T follicular helper cell (primary cell): ENCODE measurements at places on chromosomes 16 and 17.
A peak's percentile ranks its signal among the peaks of the same experiment; 100 is the strongest.

GRCh38 chr16:11252482-11252931 lies 3.5 kb downstream of the SOCS1 start:
- DNase-seq, result no peak

GRCh38 chr17:56934280-56934679 lies 20.4 kb upstream of the TRIM25 start:
- DNase-seq, result no peak

GRCh38 chr16:9836118-9836736 lies 346.0 kb downstream of the GRIN2A start:
- no peak for DNase-seq

GRCh38 chr17:1764284-1764683 lies 2.4 kb downstream of the SERPINF1 start:
- no peak for DNase-seq

GRCh38 chr17:59001158-59001814 lies 105.4 kb downstream of the TRIM37 start:
- peak; percentile 57 for DNase-seq

DNA sequence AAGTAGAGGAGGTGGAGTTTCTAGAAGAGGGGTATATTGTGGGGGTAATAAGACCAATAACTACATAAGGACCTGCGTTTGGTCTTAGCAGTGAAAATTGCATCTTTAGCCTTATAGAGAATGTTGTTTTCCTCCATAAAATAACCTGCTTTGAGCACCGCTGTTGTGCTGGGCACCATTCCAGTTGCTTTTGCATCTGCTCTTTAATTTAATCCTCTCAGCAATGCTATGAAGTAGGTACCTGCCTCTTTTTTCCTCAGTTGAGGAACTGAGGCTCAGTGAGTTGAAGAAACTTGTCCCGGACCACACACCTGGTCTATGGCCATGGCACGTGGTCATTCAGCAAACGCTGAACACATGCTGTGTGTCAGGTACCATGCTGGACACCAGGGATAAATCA lies 238.1 kb downstream of the MSI2 start:
- no peak for DNase-seq

DNA sequence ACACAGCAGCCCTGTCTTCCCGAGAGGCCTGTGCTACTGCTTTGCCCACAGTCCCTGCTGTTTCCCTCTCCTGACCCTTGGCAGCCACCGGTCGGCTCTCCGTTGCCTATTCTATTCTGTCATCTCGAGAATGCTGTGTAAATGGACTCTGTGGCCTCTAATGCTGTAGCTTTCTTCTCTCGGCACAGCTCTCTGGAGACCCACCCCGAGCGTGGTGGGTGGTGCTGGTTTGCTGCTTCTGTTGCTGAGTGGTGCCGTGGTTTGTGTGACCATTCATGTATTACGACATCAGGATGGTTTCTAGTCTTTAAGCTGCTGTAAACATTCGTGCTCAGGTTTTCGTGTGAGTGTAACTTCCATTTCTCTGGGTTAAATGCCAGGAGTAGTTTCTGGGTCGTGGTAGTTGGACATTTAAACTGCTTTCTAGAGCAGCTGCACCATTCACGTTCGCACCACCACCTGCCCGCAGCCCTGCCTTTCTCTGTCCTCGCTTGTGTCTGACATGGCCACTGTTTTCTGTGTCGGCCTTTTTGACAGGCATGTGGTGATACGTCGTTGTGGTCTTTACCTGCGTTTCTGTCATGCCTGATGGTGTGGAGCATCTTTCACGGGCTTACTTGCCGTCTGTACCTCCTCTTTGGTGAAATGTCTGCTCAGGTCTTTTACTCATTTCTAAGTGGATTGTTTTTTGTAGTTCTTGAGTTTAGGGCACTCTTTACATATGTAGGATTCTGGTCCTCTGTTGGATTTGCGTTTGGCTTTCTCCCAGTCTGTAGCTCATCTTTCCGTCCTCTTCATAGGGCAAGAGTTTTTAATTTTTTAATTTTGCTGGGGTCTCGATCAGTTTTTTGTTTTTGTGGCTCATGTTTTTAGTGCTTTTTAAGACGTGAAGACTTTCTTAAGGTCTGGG lies 47.7 kb upstream of the ZNF750 start:
- no peak for DNase-seq

DNA sequence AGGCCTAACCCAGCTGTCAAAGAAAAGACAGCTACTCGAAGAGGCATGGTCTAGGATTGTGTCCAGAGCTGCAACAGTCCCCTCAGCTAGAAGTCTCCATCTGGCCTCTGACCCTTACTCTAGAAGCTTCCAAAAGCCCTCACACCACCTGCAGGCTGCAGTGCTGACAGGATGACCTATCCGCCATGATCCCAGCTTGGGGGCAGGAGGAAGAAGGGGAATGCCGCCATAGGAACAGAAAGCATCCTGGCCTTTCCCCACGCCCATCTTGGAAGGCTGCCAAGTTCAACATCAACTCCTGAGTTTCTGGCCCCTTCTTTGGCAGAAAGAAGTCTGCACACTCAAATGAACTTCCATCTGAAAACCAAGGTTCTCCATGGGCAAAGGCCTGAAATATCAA lies 3.1 kb upstream of the KRT36 start:
- no peak for DNase-seq

DNA sequence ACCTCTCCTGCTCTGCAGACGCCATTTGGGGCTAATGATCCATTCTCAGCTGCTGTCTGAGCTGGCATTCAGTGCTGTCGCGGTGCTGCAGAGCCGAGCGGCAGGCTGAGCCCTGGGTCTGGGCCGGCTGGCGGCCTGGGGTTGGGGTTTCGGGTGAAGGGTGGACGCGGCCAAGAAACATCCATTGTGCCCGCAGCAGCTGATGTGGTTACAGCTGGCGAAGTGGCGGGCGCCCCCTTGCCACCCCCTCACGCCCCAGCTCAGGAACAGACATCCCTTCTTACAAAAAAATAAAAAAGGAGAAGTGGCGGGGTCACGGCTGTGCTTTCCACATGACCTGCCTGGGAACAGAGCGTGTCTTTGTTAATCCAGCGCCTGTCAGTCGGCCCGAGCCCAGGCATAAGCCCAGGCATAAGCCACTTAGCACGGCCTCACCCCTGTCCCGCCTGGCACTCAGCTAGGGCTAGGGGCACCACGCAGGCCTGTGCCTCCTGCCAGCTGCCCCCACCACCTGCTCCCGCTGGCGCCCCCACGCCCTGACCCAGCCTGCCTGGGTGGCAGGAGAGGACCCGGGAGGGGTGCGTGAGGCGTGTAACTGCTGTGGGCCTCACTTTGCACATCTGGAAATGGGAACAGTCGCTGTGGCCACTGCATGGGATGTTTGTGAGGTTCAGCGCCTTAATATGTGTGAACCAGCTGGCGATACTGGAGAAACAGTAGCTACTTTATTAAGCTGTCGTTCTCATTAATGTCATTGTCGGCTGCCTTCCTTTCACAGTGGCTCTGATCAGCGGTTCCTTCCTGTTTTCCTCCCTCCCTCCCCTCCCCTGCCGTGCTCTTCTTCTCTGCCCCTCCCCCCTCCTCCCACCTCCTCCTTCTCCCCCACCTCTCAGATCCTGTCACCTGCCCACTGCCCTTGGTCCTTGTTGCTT lies 197.7 kb upstream of the CIBAR2 start:
- no peak for DNase-seq

DNA sequence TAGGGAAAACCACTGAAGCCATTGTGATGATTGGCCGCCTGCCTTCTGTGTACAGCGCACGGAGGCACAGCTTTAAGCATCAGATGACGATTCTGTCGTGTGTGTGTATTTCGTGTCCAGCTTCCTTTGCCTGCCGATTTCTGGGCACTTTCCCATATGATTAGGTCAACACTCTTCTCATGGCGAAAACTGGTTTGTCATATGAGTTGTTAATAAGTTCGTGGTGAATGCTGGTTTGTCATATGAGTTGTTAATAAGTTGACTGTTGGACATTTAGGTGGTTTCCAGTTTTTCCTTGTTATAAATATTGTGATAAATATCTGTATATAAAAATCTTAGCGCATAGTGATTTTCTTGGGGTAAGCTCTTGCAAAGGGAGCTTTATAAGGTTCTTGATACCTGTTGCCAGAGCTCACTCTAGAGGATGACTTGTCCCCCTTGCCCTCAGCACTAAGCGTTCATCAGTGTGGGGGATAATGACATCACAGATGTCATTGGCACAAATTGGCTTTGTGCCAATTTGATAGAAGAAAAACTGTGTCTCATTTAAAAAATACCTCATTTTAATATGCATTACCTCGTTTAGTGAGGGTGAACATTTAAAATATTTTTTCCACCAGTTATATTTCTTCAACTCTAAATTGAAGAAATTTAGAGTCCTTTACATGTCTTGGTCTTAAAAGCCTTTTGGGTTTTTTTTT lies 40.0 kb downstream of the PGS1 start:
- DNase-seq, result no peak

DNA sequence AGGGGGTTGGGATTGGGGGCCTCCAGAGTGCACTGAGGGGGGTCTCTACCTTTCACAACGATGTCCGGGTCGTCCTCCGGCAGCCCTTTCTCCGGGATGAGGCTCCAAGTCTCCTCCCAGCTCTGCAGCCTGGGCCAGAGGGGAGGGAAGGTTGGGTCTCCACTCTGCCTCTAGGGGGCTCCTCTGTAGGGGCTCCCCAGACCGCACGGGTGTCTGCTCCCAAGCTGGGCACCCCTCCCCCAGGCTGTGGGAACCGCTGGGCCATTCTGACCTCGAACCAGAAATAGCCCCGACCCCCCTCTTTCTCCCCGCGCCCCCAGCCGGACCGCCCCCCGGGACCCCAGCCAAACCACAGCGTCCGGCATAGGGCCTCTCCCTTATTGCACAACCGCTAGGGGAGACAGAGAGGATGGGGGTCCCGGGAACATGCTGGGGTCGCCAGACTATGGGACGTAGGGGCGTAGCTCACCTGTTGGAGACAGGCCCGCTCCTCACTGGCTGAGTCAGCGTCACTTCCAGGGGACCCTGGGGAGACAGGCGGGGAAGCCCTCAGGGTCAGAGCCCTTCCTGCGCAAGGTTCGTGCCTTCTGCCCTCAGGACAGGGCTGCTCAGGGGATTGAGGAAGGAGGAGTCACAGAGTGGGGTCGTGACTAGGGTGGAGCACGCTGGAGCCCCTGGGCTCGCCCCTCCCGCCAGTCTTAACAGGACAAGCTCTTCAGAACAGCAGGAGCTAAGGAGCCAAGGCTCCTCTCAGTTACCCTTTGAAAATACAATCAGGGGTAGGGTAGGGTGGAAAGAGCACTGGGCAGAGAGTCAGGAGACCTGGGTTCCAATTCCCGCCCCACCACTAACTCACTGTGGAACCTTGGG lies 2.7 kb downstream of the PLEKHH3 start:
- no peak for DNase-seq

DNA sequence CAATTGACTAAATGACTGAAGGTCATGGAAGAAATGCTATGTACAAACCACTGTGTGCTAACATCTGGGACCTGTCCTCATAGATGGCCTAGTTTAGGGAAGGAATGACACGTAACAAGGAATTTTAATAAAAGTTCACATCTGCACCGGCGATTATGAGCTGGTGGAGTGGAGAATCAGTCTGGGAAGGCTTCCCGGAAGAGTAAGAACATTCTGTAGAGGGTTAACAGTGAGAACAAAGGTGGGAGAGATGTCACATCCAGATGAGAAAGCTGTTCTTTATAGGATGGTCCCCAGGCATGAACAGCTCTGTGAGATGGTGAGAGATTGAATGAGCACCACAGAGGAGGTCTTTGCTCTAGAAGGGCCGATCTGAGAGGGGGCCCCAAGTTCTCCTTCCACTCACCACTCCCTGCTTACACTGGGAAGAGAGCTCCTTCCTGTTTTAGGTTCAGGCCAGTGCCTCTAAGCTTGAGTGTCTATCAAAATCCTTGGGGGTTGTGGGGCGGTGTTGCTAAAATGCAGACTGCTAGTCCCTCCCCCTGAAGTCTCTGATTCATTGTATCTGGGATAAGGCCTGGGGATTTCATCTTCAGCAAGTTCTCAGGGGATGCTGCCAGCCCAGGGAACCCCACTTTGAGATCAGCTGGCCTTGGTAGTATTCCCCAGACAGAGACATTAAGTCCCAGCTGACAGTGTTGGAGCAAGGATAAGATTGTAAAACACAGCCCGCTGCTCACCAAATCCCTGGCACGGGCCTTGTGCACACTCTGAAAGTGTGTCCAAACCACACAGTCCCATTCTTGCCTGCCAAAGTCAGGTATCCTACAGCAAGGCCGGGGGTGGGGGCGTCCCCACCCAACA lies 294.7 kb upstream of the MAF start:
- no peak for DNase-seq

DNA sequence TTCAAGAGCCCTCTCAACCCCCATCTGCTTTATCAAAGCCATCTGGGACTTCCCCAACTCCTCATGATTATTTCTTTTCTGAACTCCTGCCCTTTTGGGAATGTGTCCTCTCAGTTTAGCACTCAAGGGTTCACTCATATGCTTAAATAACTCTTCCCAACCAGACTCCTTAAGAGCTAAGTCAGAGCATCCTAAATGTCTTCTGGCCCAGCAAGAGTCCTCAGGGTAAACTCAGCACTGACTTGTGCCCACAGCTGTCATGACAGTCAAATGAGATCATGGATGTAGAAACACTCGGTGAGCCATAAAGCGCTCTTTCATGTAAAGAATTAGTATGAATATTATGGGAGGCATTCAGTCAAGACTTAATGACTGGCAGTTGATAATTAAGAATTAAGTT lies 85.9 kb downstream of the TEX14 start:
- DNase-seq, result no peak

- DNase-seq, result peak; percentile 78
Observed at GRCh38 chr16:50266337-50267091, at the start of gene ADCY7. Gene ADCY7, plus strand, starts transcription at chr16:50266551. Its CDS starts 21,629 bp downstream, at chr16:50288180.

GRCh38 chr17:824378-824777 lies 42.2 kb downstream of the MRM3 start:
- no peak for DNase-seq

DNA sequence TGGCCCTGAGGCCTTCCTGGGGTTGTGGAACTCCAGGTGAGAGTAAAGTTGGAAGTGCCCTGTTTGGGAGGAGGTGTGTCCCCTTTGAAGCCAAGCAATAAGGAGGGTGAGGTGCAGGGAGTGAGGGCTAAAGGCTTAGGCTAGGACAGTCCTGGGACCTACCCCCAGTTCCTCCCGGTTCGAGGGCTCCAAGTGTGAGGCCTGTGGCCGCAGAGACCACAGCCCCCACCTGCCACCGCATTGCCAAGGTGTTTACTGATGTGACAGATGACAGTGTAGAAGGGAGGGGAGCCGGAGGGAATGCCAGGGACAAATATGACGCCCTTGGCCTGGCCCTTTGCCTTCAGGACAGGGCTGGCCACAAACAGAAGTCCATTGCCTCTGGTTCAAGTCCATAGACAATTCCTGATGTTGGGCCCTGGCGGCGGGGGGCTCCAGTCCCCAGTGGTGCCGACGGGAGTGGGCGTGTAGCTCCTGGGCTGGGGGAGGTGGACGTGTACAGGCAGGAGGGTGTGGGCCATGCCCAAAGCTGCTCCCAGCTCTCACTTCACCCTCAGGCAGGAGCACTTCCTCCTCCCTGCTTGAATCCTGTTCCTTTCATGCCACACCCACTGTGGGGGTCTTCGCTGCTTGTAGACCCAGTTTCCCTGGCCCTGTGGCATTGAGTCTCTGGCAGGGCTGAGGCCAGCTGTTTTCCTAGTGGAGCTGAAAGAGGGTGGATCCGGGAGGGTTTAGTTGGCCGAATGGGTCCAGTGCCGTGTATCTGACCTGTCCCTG lies 3.2 kb downstream of the ADORA2B start:
- no peak for DNase-seq
